ENCODE measurements at places on chromosomes 6 and 20.

DNA sequence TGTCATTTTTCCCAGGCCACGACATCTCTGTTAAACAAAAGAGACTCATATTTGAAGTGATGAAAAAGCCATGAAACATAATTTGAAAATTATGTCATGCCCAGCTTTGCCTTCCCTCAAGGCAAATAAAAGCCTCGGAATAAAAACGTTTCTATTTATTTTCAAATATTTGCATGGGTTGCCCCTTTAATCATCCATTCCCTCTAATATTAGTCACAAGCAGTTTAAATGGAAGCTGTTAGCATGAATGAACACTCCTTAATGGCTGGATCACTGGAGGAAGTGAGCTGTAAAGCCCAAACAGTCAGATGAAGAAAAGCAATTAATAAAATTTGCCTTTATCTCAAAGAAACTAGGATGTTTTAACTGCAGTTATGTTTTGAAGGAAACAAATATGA is 69.3 kb upstream of the STMND1 start:
- DNase-seq, result no peak

- DNase-seq, result no peak
Observed at GRCh38 chr6:154122195-154122925, 83.3 kb downstream of the OPRM1 start.

- no peak for DNase-seq
Observed at GRCh38 chr6:22783931-22784330, 214.6 kb downstream of the HDGFL1 start.

DNA sequence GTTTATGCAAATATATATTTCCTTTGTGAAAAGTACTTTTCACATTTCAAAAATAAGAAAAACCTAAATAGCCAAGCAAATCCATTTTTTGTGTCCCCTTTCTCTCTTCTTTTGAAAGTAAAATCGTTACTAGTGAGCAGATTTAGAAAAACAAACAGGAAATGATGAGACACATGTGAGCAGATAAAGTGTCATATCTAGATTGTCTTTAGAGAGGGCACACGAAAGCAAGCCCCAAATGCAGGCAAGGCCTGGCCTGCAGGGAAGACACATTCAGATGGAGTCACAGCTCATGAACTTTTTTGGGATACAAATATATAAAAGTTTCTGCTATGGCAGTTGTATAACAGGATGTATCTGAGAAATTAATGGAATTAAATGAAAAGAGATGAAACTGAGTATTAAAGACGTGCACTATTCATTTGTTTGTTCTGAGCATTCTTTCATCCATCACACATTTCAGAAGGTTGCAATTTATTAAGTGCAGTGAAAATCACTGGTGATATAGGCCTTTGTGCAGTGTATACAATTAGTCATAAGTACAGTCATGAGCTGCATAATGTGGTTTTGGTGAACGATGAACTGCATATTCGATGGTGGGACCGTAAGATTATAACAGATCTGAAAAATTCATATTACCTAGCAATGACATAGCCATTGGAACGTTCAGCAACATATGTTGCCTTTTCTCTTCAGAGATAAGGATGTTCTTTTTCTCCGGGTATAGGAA is 101.4 kb downstream of the PACRG start:
- DNase-seq, result no peak

- DNase-seq, result no peak
Observed at GRCh38 chr6:1605893-1606779, 3.6 kb upstream of the FOXC1 start.

DNA sequence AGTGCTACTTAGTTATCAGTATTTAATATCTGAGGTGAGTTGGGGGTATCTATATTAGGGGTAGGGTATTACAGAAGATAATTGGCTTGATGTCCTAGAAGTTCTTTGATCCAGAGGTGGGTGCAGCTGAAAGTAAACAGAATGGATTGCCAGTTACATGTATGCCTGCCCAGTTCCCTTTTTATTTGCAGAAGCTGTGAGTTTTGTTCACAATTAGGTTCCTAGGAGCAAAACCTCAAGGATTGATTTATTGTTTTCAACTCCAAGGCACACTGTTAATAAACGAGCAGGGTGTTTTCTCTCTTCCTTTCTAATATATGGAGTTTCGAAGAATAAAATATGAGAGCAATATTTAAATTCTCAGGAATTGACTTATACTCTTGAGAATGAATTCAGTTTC is 129.0 kb downstream of the SULF2 start:
- no peak for DNase-seq

Measured in stimulated activated CD4-positive, alpha-beta T cell treated with anti-CD3 and anti-CD28 coated beads, Interleukin-4, amount 100 ng/mL, for 24 hours (primary cell).